GDM1 (cell line): ENCODE measurements at places on chromosomes 4 and X.

- no peak for DNase-seq
Observed at GRCh38 chr4:96986816-96987215, 1146.9 kb downstream of the PDHA2 start.

- DNase-seq, result no peak
Observed at GRCh38 chrX:5683996-5684395, 544.7 kb downstream of the NLGN4X start.

DNA sequence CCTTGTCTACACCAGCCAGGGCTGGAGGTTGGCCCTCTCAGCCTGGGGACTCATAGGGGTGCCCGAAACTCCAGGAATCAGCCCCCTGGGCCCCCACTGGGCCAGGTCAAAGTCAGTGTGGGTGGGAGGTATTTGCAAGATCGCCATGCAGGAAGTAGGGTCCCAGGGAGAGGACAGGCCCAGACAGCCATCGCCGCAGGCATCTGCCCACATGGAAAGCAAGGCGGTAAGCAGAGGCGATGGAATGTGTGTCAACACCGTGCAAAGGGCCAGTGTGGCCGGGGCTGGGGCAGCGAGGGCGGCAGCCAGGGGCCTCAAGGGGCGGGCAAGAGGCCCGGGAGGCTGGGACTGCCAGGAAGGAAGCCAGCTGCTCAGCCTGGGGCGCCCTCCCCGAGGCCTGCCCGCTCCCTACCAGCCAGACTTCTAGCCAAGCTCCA lies 19.3 kb upstream of the DUSP9 start:
- DNase-seq, result no peak

DNA sequence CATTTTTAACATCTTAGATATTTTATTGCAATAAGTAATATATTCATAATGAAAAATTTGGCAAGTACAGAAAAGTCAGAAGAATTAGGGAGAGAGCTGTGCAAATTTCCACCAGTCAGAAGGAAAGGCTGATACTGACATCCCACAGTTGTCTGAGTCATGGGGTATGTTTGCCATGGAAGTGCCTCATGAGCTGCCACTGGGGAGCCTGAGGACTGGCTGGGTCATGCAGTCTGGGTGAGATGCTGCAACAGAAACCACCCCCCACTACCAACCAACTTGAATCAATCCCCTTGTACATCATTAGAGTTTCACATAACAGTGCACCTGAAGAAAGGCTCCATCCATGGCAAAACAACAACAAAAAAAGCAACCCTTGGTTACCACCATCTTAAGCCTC lies 45.2 kb upstream of the ENPP6 start:
- no peak for DNase-seq

GRCh38 chr4:141759796-141760425 lies 123.5 kb downstream of the IL15 start:
- DNase-seq, result no peak

DNA sequence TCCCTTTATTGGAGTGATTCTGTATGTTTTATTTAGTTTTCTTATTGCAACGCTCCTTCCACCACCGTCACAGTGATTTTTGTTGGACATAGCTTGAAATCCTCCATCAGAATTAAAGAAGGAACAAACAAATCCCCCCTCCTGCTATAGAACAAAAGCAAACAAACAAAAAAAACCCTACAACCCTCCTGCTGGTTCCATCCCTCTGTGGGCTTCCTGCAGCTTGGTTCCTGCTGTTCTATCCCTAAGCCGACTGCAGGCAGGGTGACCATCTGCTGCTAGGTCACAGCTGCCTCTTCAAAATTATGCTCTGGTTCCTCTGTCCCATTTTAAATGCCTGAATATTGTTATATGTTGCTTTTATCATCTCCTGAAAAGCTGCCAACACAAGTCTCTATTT lies 116.8 kb upstream of the AGA start:
- no peak for DNase-seq

DNA sequence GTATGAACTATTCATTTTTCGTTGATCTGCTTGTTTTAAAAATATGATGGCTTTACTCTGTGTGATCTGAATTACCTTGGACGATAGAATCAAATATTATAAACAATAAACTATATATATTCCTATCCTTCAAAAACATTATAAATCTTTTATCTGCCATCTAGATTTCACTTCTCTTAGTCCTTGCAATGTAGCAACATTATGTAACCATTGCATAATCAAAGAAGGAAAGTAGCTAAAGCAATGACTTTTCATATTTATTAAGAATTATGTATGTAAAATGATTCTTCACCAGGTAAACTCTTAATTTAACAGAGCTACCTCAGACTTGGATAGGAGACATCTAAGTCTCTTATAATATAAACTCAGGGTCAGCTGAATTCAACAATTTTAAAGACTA lies 210.5 kb downstream of the ADAMTS3 start:
- no peak for DNase-seq

GRCh38 chrX:114584375-114584943 lies 573 bp downstream of the HTR2C start:
- DNase-seq, result no peak

GRCh38 chrX:13506574-13506973 lies 62.8 kb upstream of the EGFL6 start:
- DNase-seq, result no peak

DNA sequence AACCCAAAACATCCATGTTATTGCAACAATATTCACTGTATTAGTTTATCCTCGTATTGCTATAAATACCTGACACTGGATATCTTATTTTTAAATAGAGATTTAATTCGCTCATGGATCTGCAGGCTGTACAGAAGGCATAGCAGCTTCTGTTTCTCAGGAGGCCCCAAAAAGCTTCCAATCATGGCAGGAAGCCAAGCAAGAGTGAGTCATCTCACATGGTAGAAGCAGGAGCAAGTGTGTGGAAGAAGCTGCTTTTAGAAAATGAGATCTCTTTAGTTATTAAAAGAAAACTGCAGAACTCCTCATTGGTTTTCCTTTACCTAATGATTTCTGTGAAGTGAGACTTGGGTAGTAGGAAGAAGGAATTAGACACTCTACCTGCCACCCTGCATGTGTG lies 16.4 kb downstream of the ZNF732 start:
- no peak for DNase-seq

- peak; percentile 83 for DNase-seq
Observed at GRCh38 chr4:113761620-113762185, at the start of gene CAMK2D. CAMK2D (minus strand) TSS chr4:113761738; CDS start chr4:113761068, 670 bp downstream.

GRCh38 chr4:98680806-98681205 lies 22.4 kb upstream of the TSPAN5 start:
- DNase-seq, result no peak

DNA sequence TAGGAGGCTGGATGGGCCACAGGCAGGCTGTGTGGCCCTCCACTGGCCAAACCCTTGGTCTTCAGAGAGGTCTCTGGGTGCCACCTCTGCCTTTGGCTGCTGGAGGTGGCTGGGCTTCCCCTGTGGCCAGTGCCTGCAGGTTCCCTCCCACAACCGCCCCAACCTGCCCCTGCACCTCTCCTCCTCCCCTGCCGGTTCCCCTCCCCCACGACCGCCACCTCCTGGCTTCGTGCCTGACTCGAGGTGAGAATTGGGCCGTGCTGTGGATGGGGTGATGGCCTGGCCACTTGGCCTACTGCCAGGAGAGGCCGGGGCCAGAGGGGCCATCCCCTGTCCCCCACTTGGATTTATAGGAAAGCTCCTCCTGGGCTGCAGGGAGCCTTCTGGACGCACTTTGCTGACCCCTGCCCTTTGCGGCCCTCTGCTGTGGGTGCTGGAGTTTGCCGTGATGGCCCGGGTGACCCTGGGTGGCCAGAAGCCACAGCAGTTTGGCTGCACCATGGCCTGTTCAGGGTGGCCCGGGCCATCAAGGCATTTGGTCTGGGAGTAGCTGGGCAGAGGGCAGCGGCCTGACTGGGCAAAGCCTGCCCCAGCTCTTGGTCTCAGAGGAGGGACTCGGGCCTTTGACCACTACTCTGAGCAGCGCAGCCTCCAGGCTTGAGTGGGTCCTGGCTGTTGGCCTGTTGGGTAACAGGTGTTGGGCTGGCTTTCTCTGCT lies 3.8 kb downstream of the NAT8L start:
- DNase-seq, result no peak

- no peak for DNase-seq
Observed at GRCh38 chr4:17347445-17347844, 164.4 kb downstream of the QDPR start.
